ENCODE measurements at places on chromosomes 12 and 14.

DNA sequence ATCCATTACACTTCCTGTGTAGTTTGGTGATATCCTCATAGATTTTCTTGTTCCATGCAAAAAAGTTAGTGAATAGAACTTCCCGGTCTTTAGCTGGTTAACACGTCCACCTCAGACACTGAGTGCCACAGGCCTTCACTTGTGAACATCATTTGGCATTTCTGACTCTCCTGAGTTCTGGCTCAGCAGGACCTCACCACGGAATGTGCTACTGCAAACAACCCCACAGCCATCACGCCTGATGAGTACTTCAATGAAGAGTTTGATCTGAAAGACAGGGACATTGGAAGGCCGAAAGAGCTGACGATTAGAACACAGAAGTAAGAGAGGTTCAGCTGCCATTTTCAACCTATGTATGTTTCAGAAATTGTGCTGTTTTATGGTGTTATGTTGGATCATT, 20.0 kb downstream of the C12orf76 start:
- DNase-seq, result no peak

- peak; percentile 55 for DNase-seq
These were observed 419 bp upstream of the ATXN7L3B start for GRCh38 chr12:74537126-74537706.

- peak; percentile 18 for DNase-seq
These were observed 756 bp downstream of the TULP3 start for GRCh38 chr12:2891240-2892053.

DNA sequence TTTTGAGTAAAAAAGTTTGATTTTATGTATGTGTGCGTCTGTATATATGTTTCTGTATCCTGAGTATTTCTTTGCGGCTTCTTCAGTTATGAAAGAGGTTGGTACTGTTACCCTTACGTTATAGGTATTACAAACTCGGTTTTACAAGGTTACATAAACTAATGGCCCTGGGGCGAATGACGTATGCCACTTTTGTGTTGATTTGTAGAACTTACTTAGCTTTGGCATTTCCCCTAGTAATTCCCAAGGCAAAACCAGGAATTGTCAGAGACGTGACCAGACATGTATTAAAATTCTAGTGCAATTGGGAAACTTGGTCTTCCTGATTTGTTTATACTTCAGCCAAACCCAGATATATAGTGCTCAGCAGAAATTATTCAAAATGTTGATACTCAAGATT, 93.3 kb downstream of the DUSP16 start:
- peak; percentile 84 for DNase-seq

DNA sequence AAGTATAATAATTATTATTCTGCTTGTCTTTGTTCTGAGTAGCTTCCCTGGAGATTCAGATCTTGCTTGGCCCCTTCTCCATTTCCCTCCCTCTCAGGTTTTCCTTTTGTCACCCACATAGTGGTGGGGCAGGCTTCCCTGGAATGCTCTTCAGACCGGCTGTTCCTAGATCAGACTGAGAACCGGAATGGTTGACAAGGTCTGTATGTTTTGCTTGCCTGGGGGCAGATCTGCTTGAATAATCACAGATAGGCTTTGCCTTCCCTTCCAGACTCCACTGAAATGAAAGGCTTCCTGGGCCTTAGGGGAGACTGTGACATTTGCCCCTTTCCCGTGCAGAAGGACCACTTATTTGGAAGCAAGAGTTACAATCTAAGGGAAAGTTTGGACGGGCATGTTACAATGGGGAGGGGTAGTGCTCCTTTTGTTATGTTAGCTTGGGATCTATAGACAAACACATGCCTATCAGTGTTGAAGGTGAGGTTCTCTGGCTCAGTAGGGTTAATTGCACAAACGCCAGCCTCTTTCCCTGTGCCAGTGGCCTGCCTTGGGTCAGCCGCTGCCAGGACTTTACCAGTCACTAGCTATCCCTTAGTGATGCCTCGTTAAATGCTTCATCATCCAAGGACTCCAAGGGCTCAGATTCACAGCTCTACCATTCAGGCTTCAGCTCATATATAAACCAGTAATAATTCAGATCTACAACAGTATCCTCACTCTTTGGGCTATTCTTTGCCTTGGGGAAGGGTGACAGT, 178.6 kb downstream of the SNAPC1 start:
- DNase-seq, result no peak

Data from RWPE1 (cell line).